ENCODE measurements at places on chromosomes 6 and 20.
A peak's percentile ranks its signal among the peaks of the same experiment; 100 is the strongest.

DNA sequence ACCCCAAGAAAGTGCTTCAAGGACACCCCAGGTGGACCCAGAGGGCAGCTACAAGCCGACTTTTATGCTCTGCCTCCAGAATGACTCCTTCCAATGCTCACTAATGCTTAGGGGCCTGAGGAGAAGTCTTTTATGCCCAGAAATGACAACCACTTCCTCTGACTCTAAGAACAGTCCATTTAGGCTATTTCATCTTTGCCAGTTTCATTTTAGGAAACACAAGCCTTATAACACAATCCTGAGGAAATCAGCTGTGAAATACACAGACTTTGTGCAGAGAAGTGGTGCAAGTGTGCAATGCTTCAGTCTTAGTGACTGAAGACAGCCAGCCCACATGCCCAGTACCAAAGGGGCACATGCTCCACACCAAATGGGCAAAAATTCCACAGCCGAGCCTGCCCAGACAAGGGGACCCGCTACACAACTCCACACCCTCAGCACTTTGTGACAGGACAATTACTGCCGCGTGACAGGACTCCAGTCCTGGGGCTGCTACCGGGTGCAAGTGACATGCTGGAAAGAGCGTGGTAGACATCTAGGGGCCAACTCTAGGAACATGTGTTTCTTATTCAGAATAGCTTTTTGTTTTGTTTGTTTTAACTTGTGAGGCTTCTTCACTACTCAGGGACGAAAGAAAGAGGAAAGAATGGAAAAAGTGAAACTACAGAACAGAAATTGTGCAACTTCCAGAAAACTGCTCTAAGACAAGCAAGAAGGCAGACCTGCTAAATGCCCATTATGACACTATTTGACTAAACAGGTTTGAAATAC lies 28.2 kb upstream of the PLAGL1 start:
- DNase-seq: peak; percentile 17

DNA sequence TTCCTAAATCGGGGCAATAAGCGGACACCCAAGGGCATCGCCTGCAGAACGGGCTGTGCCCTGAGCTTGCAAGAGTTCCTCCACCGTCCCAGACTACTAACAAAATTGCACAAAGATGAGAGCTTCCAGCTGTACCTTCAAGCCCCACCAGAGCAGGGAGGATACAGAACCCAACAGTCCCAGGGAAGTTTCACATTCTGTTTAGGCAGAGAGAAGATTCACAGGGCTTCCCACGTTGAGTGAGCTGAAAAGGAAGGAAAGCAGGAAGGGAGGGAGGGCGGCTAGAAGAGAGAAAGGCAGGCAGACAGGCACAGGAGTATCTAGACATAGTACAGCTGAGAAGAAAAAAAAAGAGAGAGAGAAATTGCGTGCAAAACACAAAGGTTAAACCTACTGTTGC lies 112.6 kb upstream of the AFDN start:
- DNase-seq: no peak

GRCh38 chr6:102749210-102749971 lies 1355.9 kb downstream of the GRIK2 start:
- DNase-seq: no peak

- DNase-seq: no peak
Measured at GRCh38 chr6:158958504-158959386, 41.3 kb downstream of the RSPH3 start.

GRCh38 chr6:26311012-26311384 lies 54.0 kb upstream of the BTN3A2 start:
- peak; percentile 82 for DNase-seq

- DNase-seq: no peak
Measured at GRCh38 chr20:49288784-49289696, 11.2 kb upstream of the ZNFX1 start.

GRCh38 chr20:42652266-42652665 lies 537.4 kb downstream of the PTPRT start:
- DNase-seq: no peak

- peak; percentile 54 for DNase-seq
Measured at GRCh38 chr6:56595490-56596122, 47.1 kb downstream of the DST start.

DNA sequence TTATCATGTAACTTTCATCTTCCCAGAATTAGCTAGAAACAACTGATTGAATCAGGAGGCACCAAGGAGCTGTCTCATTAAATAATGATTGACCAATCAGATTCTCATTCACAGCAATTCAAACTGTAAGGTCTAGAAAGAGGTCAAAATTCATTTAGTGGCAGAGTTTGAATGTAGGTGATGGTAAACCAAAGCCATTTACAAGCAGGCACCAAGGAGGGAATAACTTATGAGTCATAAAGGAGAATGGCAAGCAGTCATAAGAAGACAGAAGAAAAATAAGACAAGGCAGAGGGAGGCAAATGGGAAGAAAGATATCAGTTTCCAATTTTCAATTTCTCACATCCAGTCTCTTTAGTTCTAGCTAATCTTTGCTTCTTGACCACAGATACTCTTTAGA lies 52.9 kb upstream of the DEFB112 start:
- DNase-seq: no peak

DNA sequence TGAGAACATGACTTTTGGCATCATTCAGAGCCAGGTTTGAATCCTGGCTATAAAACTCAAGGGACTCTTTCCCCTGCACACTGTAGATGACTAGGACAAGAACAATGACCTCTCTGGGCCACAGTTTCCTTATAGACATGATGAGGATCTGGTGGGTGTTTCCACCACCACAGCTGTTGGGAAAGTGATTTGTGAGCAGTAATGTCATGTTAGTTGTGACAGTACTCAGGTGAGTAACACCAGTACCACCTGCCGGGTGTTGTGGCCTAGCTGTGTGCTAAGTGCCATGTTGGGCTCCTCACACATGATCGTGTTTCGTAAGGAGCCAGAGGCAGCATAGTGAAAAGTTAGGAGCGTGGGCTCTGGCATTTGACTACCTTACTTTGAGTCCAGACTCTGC lies 24.1 kb downstream of the HM13 start:
- no peak for DNase-seq

DNA sequence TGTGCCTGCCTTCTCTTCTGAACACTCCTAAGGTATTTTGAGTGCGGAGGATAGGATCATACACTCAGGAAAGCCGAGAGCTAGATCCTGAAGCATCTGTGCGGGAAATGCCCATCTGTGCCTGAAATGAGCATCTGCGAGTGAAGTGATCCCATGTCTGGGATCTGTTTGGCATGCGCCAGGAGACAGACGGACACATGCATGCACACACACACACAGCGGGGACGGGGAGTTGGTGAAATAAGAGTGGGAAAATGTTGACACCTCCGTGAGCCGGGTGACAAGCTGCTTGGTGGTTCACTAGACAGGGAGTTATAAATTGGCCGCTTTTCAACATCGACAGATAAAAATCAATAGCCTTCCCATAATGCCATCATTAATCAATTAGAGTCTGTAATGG lies 13.8 kb downstream of the SYNJ2 start:
- DNase-seq: no peak

GRCh38 chr6:109793792-109794191 lies 102.7 kb downstream of the FIG4 start:
- peak; percentile 90 for DNase-seq

DNA sequence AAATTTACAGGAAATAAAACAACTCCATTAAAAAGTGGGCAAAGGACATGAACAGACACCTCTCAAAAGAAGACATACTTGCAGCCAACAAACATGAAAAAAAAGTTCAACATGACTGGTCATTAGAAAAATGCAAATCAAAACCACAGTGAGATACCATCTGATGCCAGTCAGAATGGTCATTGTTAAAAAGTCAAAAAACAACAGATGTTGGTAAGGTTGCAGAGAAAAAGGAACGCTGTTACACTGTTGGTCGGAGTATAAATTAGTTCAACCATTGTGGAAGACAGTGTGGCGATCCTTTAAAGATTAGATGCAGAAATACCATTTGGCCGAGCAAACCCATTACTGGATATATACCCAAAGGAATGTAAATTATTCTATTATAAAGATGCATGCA lies 858.0 kb upstream of the FLRT3 start:
- no peak for DNase-seq

DNA sequence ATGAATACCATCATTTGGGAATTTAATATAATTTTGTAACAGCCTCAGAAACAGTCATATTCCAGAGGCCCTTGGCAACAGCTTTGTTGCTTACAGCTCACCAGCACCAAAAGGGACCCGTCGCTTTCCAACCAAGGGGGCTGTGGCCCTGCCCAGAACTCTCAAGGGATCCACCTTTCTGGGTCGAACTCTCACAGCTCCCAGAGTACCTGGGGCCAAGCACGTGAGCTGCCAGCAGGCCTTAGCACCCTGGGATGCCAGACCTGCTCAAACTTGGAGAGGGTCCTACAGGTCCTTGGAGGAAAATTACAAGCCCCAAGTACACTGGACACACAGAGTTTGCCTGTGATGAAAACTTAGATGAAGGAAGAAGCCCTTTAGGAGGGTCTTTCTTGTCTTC lies 66.6 kb downstream of the SNX5 start:
- no peak for DNase-seq

DNA sequence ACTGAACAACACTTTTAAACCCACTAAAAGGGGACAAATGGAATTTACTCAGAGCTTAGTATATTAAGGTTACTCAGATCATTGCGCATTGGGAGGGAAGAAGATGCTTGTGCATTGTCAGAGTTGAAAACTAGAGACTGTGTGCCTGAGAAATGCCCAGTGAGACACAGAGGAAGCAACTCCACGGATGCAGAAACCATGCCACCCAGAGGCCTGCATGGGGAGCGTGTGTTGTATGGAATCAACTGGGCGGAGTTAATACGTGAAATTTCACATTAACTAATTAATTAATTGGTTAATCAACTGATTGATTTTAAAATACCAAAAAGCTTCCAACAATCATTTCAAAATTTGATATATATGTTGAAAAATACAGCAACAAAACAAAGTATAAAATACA lies 391.6 kb downstream of the PLCB1 start:
- no peak for DNase-seq

DNA sequence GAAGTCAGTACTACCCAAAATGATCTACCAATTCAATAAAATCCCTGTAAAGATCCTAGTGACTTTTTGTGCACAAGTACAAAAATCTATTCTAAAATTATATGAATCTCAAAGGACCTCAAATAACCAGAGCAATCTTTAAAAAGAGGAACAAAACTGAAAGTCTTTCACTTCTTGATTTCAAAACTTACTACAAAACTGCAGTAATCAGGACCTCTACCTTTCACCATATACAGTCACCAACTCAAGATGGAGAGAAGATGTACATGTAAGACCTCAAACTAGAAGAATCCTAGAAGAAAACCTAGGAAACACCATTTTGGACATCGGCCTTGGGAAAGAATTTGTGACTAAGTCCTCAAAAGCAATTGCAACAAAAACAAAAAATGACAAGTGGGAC lies 109.5 kb upstream of the CD93 start:
- DNase-seq: no peak

DNA sequence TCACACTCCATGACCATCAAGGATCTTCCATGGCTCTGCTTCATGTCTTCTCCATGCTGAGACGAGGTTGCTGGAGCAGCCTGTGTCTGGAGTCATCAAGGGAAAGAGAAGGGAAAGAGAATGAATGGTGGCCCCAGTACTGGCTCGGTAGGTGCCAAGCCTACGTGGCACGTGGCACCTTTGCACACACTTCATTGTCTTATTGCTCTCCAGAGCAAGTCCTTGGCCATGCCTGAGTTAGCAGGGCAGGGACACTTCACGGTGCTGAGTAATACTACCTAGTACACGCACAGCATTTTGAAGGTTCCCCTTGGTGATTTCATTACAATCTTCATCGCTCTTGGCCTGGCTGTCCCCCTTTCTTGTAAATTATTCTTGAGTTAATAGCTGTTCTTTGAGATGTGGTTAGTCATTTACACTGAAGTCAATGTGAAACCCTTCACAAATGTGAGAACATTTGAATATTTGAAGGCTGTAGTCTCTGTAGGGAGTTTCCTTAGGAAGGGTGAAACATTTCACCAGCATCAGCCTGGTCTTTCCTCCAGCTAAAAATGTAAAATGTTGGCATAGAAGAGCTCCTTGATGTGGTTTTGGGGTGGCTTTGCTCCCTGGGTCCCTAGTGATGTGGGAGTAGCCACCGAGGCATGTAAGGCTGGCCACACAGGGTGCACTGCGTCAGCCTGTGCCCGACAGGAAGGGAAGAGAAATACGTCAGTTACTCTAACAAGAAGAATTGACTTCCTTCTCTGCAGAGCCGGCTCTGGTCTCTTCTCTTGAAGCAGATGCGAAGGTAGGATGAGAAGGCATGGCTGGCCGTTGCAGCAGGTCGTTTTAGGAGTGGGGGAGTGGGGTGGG lies at the start of gene SYTL3:
Gene SYTL3 (plus strand): TSS at position 766 of the 855 bp plus-strand sequence. CDS start 13,215 bp downstream, outside the sequence.
- DNase-seq: peak; percentile 82

DNA sequence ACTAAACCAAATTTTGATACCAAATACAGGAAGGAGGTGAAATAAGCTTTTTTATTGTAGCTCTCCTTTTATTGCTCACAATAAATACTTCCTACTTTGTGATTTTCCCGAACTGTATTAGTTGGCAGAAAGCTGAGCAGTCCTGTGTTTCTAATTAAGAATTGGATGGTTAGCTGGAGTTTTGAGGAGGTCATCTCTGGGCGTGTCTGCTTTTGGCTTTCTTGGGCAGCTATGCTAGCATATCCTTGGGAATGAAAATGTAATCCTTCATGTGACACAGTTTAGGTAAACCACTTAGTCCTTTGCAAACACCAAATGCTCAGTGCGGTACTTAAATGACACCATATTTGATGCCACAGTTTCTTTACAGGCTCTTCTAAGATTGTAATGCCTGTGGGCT lies 67.5 kb downstream of the MTHFD1L start:
- DNase-seq: no peak

- DNase-seq: peak; percentile 29
Measured at GRCh38 chr6:133314947-133315346, 73.8 kb downstream of the EYA4 start.

GRCh38 chr20:16672299-16672698 lies 57.5 kb upstream of the SNRPB2 start:
- no peak for DNase-seq

- DNase-seq: no peak
Measured at GRCh38 chr6:149122850-149123821, 194.4 kb upstream of the TAB2 start.

GRCh38 chr20:13102694-13103093 lies 93.9 kb downstream of the SPTLC3 start:
- no peak for DNase-seq

GRCh38 chr20:39278230-39278788 lies 316.2 kb downstream of the DHX35 start:
- no peak for DNase-seq

GRCh38 chr6:46234156-46234556 lies 63.4 kb upstream of the ENPP5 start:
- DNase-seq: no peak
